ENCODE measurements at places on chromosomes 1 and 21. TPM values are rescaled to one million over a fixed set of nuclear protein-coding genes. Genes with fewer than 3 reads are reported as not detected.

DNA sequence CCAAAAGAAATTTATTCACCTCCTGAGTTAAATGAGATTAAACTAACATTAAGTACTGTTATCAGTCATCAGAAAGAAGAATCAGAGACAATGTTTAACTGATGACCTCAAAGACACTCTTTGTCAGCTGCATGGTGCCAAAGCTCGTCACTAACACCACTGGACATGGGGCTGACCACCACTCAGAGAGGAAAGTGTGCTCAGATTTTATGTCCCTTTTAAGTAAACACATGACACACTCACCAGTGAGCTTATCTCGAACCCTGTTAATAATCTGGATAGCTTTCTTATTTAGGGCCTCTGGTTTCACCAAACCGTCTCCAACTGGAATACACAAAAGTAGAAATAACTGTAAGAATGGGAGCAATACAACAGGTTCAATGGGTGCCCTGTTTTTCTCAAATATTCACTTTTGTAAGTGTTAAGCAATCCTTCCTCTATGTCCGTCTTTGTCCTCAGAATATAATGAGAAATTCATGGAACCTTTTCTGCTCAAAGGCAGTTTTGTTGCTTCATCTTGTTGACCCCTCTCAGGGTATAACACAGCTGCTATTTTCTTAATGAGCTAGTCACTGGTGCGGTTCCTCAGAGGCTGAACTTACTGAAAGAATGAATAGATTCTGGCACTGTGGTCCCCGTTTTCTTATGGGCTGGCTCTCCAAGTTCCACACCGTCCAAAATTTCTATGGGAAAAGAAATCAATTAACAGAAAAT is 9.5 kb upstream of the EXOSC10 start:
- no peak for DNase-seq

PPIAL4G gene
- total RNA-seq, result not detected

DNA sequence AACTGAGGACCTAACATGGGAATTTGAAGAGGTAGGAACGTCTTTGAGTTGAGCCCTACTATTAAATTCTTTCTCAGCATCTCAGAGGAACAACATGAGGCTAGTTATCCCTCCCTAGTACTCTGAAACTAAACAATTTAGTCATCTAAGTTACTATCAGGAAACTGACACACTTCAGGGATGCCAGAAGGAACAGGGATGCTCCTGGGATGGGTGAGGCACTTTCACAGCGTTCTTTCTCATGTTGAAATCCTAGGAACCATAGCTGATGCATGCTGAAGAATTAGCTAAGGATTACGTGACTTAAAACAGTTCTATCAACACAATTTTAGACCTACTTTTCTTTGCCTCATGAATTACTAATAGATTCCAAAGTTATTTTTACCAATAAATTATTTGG is 1.8 kb upstream of the SPRR2G start:
- no peak for DNase-seq

MROH9 gene
- not detected for total RNA-seq

DNA sequence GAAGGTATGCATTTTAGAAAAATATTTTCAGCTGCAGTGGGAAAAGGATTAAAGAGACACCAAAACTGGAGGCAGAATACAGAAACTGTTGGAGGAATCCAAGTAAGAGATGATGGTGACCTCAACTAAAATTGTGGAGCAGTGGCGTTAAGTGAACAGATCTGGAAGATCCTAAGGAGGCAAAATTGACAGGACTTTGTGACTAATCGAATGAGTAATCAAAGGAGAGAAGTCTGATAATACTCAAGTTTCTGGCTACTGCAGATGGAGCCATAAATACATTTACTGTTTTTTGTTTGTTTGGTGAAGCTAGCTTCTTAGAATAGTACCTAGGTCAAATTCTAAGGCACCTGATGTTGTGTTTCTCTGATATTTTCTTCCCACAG is 3.1 kb downstream of the CTBS start:
- DNase-seq, result no peak

GRCh38 chr1:18927654-18928272 is 25.4 kb upstream of the ALDH4A1 start:
- no peak for DNase-seq

DNA sequence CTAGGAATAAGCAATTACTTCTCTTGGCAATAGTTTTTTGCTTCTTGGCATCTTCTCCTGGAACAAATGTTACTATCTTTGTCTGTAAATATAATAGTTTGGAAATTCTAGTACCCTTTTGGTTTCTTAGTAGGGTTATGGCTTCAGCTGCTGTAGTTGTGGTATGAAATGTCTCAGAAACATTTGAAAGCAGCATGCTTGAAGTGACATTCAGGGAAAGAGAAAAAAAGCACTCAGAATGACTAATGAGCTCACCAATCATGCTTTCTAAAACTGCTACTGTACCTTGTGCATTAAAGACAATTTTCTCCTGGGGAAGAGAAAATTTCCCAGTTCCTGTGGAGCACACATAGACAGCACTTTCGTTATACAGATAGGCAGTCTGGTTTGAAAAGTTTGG is 21.0 kb downstream of the NUP133 start:
- DNase-seq, result no peak

- DNase-seq, result no peak
Measured at GRCh38 chr1:196535727-196536126, 72.5 kb downstream of the KCNT2 start.

DNA sequence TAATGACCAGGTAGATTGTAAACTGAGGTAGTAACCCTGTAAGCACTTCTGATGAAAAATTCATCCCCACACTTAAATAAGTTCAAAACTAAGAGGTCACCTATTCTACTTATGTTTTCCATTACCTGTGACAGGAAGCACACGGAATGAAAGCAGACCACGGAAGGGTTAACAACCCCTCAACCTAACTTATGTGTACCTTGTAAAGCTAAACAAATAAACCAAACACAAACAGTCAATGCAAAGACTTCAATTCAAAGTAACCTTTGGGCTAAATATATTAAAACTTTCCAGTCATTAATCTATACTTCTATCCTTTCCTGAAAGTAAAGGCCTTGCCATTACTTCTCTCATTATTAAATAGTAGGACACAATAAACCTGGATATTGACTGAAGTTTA is 7.0 kb downstream of the PPP1R15B start:
- no peak for DNase-seq

DNA sequence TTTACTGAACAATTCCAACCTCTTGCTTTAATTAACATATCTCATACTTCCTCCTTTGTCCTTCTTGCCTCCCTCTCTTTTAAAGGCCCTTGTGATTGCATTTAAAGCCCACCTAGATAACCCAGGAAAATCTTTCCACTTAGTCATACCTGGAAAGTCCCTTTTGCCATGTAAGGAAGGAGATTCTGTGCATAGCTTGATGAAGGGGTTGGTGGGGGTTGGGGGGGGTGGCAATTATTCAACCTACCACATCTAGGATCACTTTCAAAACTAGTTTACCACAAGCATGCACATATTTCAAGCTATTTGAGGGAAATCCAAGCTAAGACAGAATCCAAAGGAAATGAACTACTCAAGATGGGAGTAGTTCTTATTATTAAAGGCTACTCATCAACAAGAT is 249.1 kb upstream of the PTBP2 start:
- no peak for DNase-seq

- DNase-seq, result no peak
Measured at GRCh38 chr21:45414396-45415187, 9.6 kb downstream of the COL18A1 start.

WDR64 gene
- not detected for total RNA-seq

CFAP74 gene
- not detected for total RNA-seq

DNA sequence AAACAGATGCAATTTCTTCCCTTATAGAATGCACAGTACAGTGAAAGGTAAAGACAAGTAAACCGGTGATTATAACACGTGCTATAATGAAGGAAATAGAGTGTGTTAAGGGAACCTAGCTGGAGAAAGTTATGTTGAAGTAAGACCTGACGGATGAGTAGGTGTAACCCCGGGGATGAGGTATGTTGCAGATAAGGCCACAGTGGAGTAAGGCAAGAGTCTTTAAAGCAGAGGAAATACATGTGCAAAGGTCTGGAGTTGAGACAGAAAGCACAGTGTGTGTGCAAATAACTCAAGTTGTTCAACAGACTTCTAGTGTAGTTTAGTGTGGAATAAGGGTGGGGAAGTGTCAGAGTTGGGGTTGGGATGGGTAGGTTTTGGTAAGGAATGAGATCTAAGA is 2.9 kb downstream of the DBT start:
- DNase-seq, result no peak

GRCh38 chr1:12556368-12556930 is 61.6 kb downstream of the DHRS3 start:
- peak; percentile 66 for DNase-seq

DNA sequence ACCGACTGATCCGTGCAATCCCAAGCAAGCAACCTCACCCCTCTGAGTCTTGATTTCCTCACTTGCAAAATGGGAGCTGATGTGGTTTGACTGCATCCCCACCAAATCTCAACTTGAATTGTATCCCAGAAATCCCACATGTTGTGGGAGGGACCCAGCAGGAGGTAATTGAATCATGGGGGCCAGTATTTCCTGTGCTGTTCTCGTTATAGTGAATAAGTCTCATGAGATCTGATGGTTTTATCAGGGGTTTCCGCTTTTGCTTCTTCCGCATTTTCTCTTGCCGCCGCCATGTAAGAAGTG is 58.4 kb downstream of the FHAD1 start:
- DNase-seq, result no peak

GRCh38 chr1:110829955-110830553 is 42.9 kb upstream of the CD53 start:
- DNase-seq, result no peak

TP73 gene
- 23.6 TPM for total RNA-seq

DNA sequence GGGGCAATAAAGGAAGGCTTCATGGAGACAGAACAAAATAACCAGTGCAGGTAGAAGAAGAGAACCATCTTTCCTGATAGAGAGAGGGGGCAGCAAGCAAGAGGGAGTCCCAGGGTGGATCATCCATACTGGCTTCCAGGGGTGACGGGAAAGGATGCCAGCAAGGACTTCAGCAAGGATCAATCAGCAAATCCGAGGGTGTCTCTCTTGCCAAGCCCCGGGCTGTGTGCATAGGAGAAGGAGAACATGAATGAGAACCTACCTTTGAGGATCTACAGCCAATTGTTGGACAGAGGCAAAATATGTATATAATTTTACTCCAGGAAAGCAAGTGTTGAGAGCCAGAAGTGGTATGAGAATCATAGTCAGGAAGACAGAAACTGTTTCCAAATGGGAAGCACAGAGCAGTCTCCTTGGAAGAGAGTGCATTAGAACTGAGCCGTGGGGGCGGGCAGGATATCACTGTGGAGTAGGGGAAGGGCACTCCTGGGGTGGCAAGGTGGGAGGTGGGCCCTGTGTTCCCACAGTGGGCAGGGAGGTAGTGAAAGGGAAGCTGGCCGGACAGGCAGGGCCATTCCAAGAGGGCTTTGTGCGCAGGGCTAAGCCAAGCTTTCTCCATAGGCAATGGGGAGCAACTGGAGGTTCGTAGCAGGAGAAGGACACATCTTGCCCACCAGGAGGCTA is 1.1 kb upstream of the S100A9 start:
- no peak for DNase-seq

DNA sequence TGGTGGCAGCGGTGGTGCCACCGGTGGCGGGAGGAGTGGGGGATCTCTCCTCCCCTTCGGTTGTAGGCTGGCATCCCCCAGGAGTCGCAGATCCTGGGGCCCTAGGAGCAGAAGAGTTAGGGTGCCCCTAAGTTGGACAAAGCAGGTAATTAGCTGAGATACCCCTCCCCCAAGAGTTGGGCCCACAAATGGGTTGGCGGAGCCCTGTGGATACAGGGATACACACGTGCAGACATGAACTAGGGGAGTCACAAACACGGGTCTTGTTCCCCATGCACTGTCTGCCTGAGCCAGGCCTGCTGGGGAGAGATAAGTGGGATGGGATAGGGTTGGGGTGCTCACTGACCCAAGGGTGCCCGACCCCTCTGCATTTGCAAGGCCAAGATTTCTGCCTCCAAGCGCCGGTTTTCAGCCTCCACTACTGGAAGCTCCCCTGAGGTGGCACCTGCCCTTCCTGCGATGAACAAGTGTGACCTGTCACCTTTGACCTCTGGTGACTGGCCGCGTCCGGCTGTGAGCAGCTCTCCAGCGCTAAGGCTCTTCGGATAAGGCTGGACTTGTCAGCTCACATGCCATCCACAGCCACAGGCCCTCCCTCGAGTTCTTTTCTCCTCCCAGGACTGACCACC is 1.8 kb downstream of the CCDC17 start:
- no peak for DNase-seq

SLC2A5 gene
- total RNA-seq, result 3.4 TPM

- no peak for DNase-seq
Measured at GRCh38 chr1:70146488-70146887, 58.9 kb downstream of the LRRC40 start.

DNA sequence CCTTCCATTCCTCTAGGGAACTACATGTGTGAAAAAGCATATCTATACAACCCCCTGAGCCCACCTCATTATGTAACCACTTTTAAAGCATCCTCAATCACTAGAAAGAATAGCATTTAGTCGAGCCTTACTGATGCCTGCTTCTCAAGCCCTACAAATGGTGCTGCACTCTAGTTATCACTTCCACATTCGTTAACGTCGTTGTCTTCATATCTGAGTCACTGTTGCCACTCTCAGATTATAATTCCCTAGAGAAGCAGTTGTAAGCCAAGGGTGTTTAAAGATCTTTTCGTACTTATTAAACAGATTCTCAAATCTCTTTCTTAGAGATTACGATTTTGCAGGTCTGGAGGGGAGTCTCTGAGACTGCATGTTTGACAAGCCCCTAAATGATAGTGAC is 16.5 kb downstream of the ATP1B1 start:
- DNase-seq, result no peak

- DNase-seq, result peak; percentile 63
Measured at GRCh38 chr1:205523891-205524793, 19.7 kb downstream of the CDK18 start.

DNA sequence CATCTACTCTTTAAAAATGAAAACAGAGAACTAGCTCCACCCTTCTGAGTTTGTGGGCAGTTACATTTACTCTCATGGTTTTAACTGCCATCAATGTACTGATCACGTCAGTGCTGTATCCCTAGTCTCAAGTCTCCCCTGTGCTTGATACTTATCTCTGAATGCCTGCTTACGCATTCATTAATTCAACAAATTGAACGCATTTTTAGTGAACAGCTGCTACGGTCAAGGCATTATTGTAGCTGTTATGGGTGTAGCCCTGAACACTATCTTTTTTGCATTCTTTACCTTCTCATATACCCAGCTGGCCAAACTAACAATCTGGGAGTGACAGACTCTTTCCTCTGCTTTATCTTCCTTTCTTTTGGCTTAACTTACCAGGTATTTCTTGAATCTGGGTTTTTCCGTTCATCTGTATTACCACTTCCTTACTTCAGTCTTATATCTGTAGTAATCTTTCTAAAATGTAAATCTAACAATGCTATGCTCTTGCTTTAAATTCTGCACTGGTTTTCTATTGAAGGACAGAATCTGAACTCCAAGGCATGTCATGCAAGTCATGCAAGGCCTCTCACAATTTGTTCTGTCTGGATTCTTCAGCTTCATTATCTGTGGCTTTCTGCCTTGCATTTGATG is 33.3 kb downstream of the SMG7 start:
- no peak for DNase-seq

BARHL2 gene
- not detected for total RNA-seq

DNA sequence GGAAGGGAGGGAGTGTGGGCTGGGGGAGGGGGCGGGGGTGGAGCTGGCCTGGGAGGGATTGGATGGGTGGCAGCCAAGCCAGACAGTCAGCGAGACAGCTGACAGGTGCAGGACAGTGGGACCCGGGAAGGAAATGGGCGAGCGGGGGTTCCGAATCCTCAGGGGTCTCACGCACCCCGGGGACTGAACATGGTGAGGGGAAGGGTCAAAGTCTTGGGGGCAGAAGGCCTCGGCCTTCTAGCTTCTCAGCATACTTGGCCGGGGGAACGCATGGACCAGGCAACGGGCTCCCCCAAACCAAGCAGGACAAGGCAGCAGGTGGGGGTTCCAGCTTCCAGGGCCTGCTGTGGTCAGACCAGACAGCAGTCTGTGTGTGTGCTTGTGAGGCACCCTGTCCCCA is 23.1 kb downstream of the CASZ1 start:
- no peak for DNase-seq

SPRR2F gene
- total RNA-seq, result not detected
